ENCODE measurements at places on chromosomes 4 and X. TPM values are rescaled to one million over a fixed set of nuclear protein-coding genes. Genes with fewer than 3 reads are reported as not detected.

DNA sequence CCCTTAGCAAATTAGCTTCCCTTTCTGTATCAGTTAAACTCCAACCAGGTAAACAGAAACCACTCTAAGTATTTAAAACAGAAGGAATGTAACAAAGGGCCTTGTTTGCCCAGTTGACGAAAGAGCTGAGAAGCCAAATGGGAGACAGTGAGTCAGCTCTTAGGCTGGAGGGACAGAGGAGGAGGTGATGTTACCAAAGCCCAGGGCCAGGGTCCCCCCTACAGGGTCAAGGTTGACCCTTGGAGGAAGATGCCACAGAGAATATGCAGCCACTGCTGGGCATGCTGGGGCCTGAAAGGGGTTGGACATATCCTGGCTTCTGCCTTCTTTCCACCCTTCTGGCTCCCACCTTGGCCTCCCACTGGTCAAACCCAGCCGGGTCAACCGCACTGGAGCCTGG is 38.3 kb upstream of the LGI2 start:
- no peak for DNase-seq

DNA sequence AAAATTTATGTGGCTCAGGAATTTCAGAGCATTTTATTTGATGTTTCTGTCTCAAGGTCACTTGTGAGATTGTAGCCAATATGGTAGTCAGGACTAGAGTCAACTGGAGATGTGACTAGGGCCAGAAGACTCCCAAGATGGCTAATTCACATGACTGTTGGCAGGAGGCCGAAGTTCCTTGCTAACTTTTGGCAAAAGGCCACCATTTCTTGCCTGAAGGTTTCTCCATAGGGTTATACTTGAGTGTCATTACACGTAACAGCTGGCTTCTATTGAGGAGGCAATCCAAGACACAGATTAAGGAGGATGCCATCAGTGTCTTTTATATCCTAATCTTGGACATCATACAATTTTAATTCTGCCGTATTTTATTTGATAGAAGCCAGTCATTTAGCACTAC is 162.3 kb upstream of the MAOA start:
- no peak for DNase-seq

DNA sequence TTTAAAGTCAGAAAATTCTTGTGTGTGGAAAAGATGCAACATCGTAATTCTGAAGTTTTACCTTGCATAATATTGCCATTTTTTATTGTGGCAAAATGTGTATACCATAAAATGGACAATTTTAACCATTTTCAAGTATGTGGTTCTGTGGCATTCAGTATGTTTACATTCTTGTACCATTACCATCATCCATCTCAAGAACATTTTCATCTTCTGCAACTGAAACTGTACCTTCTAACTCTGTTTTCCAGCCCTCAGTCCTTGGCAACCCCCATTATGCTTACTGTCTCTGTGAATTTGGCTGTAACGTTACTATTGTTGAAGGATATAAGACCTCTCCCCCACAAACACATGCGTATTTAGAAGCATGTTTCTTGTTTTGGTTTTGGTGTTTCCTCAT is 123.2 kb downstream of the BMPR1B start:
- peak; percentile 66 for DNase-seq

UGT2B17 gene
- total RNA-seq = not detected

SORCS2 gene
- total RNA-seq = 0.02 TPM

EFHC2 gene
- not detected for total RNA-seq
